ENCODE measurements at places on chromosomes 5 and 9.

- DNase-seq, result no peak
These were observed 7.9 kb upstream of the RIMOC1 start for GRCh38 chr5:41896230-41896629.

- DNase-seq, result no peak
These were observed 75.8 kb downstream of the GTF3C4 start for GRCh38 chr9:132745756-132746709.

- no peak for DNase-seq
These were observed 105.6 kb upstream of the TXNDC8 start for GRCh38 chr9:110443146-110443865.

DNA sequence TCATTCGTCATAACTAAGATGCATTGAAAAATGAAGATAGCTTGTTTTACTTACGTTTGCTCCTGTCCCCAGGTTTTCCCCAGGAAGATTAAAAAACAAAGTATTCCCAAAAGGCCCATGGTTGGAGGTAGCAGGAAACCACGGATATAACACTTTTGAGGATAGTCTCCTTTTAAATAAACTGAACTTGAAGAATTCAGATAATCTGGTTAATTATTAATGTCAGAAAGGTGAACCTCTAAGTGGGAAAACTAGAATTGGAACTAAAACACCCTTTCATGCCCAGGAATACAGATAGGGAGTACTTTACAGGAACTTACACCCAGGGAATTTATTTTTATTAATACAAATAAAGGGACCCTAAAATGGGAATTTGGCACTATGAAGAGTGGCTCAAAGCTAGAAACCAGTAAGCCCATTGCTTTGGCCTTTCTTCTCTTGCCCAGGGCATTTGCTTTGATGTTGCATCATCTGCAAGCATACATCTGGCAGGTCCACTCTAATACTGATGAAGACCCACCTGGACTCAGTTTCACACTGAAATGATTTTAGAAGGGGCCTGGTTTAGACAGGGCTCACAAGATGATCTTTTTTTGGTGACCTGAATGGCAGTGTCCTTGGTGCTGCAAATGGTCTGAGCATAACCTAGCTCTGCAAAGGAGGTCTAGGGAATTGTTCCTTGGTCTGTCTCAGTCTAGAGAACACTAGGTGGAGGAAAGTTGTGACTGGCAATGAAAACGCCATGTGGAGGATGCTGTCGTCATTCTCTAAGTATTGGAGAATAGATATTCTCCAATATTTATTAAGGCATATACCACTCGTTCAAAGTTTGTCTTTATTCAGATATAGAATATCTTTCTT is at the start of gene C5:
TSS of gene C5 (minus strand) at position 148 of the 861 bp plus-strand sequence. CDS start at position 119, 29 bp downstream.
- no peak for DNase-seq

GRCh38 chr5:126613941-126614592 is 13.3 kb downstream of the PHAX start:
- DNase-seq, result no peak

- DNase-seq, result no peak
These were observed 11.9 kb downstream of the FAM240B start for GRCh38 chr9:38707885-38708637.

DNA sequence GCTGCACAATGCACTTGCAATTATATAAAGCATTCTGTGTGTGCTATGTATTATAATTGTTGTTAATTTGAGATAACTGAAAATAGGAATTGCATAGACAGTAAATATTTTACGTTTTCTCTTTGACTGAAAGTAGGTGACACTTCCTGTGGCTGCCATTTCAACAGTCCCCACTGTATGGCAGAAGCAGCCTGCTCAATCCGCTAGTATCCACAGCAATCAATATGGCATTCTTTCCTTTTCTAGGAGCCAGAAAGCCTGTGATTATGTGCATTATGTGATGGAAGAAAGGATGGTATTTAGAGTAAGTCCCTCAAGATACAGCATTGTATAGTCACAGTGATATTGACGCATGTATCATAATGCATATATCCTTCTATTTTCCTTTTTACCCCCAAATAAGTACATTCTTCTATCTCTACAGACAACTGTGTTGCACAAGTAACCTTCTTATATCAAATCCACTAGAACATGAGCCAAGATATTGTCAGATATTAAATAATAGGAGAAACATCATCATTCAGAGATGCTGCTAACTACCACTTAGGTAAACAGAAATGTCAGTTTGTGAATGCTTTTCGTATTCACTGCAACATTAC is 59.7 kb downstream of the CARTPT start:
- DNase-seq, result no peak

DNA sequence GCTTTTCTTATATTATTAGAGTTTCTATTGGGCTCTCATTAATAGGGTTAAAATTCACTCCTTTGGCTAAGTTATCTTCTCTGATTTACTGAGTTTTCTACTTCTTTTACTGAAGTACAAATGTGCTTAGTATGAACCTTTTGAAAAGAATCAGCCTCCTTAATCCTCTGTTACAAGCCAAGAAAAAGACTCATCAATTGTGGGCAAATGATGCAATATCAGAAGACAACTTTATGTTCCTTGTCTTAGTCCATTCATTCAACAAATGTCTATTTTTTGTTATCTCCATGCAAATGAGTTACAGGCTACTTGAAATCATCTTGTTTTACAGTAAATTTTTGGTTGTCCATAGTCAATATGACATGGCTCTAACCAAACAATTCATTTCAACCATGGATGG is 40.3 kb downstream of the SNCAIP start:
- DNase-seq, result no peak

DNA sequence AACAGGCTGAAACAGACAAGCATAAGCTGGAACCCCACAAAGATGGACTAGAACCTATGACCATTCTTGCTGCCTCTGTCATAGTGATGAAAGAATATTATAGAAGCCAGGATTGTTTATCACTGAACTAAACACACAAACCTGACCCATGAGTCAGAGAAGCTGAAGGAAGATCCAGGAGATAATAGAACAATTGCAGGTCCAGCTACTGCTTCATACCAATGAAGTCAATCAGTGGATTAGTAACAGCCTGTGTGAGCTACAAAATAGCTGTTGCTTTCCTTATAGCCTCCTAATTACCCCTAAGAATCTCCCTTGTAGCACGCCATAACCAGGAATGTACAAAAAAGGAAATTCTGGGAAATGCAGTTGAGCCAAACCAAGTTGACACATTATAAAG is 459.9 kb upstream of the ZNF462 start:
- DNase-seq, result no peak

- no peak for DNase-seq
These were observed 5.1 kb downstream of the STARD4 start for GRCh38 chr5:111507276-111507675.

DNA sequence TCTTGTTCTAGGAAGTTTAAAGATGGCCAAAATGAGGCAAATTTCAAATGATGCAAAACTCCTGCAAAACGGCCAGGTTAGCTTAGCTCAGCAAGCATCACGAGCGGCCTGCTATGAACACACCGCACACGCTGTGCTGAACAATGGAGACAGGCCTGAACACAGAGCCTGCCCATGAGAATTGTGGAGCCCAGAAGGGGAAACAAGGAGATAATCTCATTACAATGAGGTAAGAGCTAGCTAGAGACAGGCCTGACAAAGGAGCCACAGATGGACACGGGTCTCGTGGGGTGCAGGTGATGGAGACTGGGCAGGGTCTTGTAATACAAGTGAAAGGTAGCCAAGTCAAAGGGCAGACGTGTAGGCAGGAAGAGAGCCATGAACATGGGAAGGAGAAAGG is 50.2 kb downstream of the PSMB7 start:
- no peak for DNase-seq

DNA sequence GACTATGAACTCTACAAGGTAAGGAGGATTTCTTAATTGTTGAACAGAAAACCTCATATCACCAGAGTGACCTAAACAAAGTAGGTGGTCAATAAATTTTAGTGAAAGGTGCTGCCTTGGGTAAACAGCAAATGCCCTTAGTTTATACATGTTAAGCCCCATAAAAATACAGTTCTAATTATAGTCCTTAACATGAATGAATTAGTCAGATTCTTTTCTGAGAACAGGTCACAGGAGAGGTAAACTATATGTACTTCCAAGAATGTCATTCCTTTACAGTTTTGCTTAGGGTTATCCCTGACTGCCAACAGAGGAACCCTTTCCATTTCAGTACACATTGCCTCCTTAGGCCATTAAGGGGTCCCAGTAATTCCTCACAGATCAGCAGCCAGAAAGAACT is 64.9 kb downstream of the PLPP1 start:
- DNase-seq, result no peak

- no peak for DNase-seq
These were observed 143.6 kb downstream of the BNC2 start for GRCh38 chr9:16726718-16727451.

DNA sequence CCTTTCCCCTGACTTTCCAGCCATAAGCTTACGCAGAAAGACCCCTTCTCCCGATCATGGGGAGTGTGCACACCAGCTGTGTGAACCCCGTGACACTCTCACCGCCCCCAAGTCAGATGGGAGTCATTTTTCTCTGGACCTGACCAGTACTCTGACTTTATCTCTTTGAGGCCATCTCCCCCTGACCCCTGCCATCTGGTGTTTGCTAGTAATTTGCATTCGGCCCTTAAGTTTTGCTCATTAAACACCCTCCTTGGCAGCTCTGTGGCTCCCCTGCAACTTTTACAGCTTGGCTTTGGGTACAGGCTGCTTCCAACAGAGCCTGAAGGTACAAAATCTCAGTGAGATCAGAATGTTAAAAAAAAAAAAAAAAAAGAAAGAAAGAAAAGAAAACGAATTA is 43.9 kb downstream of the PDZD2 start:
- DNase-seq, result no peak

- no peak for DNase-seq
These were observed 19.1 kb upstream of the FOXB2 start for GRCh38 chr9:77000330-77000729.

DNA sequence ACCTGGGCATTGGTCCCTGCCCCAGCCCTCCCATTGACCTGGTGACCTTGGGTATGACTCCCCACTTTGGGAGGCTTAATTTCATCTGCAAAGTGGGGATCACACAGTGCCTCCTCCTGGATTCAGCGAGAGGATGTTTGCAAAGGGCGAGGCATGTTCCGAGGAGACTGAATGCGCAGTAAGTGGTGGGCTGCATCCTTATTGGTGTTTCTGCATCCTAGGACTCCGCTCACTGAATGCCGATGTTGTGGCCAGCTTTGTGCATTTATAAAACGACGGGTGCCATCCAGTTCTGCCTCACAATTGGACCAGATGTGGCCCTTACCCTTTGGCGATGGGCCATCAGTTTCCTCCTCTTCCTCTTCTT is 23.5 kb upstream of the AIF1L start:
- no peak for DNase-seq

- no peak for DNase-seq
These were observed 303.0 kb downstream of the CSNK1G3 start for GRCh38 chr5:123814801-123815470.

DNA sequence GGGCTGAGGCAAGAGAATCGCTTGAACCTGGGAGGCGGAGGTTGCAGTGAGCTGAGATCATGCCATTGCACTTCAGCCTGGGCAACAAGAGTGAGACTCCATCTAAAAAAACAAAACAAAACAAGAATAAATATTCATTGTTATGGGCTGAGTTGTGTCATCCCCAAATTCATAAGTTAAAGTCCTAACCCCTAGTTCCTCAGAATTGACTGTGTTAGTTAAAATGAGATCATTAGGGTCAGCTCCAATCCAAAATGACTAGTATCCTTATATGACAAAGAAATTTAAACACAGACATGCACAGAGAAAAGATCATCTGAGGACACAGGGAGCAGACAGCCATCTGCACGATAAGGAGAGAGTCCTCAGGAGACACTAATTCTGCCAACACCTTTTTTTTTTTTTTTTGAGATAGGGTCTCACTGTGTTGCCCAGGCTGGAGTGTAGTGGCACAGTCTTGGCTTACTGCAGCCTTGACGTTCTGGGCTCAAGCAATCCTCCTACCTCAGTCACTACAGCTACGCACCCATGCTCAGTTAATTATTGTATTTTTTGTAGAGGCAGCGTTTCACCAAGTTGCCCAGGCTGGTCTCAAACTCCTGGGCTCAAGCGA is 32.1 kb upstream of the GCNT1 start:
- no peak for DNase-seq

All from esophagus squamous epithelium (tissue), 5 donors.